LHCN-M2 (cell line): ENCODE measurements at places on chromosomes 4 and X. TPM values are rescaled to one million over a fixed set of nuclear protein-coding genes. Genes with fewer than 3 reads are reported as not detected.

ANXA3 gene
- not detected in 2 replicates for total RNA-seq

PSAPL1 gene
- not detected in 2 replicates for total RNA-seq

WDFY3 gene
- 38.7 and 48.9 TPM in 2 replicates for total RNA-seq

SPP1 gene
- total RNA-seq, result 0.11 TPM in 1 of 2 replicates, not detected in the other

PJA1 gene
- total RNA-seq, result 15.2 and 21.0 TPM in 2 replicates

BEX1 gene
- 11.0 and 11.5 TPM in 2 replicates for total RNA-seq

NDNF gene
- total RNA-seq, result 0.11 TPM in 1 of 2 replicates, not detected in the other

TRIM61 gene
- not detected in 2 replicates for total RNA-seq

XAGE1A gene
- not detected in 2 replicates for total RNA-seq

SSR4 gene
- 201 and 222 TPM in 2 replicates for total RNA-seq

- peak; percentile 22 for DNase-seq
These were observed 6.1 kb downstream of the TCEANC start for GRCh38 chrX:13659063-13659462.

DNA sequence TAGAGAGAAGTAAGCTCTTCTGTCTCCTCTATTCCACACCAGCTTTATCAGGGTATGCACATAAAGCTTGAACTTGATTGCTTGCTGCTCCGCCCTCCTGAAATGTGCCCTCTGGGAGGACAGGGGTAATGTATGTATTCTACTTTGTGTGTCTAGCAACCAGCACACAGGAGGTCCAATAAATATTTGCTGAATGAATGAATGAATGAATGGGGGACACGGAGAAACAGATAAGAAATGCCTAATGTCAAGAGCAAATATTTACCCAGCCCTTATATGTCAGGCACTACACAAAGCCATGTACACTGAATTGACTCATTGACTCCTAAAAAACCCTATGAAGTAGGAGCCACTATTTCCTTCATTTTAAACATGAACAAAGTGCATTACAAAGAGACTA is 2.3 kb upstream of the MSL3 start:
- DNase-seq, result no peak

GRCh38 chrX:52556741-52557140 is 39.9 kb upstream of the XAGE1B start:
- DNase-seq, result no peak

GRCh38 chr4:113303315-113303714 is 253.9 kb downstream of the ANK2 start:
- no peak for DNase-seq

DNA sequence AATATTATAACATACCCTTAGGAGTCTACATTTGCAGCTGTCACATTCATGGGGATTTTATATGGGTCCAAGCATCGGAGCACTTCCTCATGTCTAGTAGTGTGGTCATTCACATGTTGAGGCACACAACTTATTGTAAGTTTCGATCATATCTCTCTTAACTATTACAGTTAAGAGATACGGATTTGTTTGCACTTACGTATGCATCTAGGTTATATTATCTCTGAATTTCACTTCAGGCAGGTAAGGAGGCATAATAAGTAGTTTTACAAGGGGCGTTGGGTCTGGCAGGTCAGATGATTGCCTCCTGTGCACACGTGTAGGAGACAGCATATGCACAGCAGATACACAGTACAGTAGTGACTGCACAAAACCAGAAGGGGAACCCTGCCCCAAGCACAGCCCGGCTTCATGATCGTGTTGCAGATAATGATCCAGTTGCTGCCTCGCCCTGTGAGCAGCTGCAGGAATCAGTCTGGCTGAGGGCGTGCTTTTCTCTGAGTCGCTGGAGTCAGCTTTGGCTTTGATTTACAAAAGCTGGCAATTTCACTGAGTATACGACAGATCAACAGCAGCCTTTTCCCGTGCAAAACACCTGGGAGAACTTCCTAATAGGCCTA is 302.9 kb upstream of the GATB start:
- DNase-seq, result peak; percentile 58

- no peak for DNase-seq
These were observed 67.3 kb upstream of the DDIT4L start for GRCh38 chr4:100257567-100257966.

GRCh38 chr4:144507311-144508101 is 138.4 kb upstream of the HHIP start:
- peak; percentile 1 for DNase-seq

DNA sequence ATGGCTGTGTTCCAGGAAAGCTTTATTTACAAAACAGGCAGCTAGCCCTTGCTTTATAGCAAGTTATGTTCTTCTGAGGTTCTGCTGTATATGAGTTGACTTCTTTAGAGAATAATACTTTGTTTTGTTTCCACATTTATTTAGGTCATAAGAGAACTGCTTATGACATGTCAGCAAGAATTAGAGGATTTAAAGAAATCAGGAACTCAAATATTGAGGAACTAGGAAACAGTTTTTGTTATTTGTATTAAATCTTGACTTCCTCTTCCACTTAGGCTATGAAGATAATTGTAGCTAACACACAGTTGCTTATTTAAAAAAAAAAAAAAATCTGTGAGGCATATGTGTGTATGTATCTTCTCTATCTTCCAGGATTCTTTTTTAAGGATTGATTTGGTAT is 14.3 kb downstream of the ZRSR2 start:
- no peak for DNase-seq

DNA sequence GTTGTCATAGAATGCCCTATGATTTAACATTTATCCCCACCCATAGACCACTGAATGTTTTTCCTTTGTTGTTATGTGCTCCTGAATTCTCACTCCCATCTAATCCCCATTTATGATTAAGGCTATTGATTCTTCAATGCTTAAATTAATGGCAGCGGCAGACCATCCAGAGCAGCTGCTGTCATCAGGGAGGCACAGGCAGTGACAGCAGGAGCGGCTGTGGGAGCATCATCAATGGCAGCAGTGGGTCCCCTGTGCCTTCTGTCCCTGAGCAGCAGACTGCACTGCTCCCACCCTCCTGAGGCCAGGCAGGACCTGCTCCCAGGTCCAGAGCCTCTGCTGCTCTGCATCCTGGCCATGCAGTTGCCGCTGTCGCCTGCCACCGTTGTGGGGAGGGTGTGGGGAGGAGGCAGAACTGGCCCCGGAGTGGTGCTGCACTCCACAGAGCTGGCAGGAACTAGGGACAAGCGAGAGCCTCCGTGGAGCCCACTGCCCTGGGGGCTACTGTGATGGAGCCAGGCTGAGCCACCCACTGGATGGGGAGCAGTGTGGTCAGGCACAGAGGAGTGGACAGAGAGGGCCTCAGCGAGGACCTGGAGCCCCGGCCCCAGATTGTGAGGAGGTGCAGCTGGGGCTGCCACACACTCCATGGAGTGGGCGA is 29.0 kb downstream of the NAA11 start:
- DNase-seq, result no peak

- DNase-seq, result peak; percentile 50
These were observed 98.1 kb upstream of the OTUD4 start for GRCh38 chr4:145278341-145279121.
